ENCODE measurements at places on chromosomes 5 and 9.

DNA sequence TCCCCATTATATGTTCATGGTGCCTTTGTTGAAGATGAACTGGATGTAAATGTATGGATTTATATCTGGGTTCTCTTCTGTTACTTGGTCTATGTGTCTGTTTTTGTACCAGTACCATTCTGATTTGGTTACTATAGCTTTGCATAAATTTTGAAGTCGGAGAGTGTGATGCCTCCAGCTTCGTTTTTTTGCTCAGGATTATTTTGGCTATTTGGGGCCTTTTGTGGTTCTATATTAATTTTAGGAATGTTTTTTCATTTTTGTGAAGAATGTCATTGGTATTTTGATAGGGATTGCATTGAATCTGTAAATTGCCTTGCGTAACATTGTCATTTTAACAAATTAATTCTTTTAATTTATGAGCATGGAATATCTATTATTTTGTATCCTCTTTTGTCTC lies 36.6 kb upstream of the ZNF366 start:
- DNase-seq = peak; percentile 55

- no peak for DNase-seq
Observed at GRCh38 chr5:180118391-180118791, 46.8 kb upstream of the RNF130 start.

DNA sequence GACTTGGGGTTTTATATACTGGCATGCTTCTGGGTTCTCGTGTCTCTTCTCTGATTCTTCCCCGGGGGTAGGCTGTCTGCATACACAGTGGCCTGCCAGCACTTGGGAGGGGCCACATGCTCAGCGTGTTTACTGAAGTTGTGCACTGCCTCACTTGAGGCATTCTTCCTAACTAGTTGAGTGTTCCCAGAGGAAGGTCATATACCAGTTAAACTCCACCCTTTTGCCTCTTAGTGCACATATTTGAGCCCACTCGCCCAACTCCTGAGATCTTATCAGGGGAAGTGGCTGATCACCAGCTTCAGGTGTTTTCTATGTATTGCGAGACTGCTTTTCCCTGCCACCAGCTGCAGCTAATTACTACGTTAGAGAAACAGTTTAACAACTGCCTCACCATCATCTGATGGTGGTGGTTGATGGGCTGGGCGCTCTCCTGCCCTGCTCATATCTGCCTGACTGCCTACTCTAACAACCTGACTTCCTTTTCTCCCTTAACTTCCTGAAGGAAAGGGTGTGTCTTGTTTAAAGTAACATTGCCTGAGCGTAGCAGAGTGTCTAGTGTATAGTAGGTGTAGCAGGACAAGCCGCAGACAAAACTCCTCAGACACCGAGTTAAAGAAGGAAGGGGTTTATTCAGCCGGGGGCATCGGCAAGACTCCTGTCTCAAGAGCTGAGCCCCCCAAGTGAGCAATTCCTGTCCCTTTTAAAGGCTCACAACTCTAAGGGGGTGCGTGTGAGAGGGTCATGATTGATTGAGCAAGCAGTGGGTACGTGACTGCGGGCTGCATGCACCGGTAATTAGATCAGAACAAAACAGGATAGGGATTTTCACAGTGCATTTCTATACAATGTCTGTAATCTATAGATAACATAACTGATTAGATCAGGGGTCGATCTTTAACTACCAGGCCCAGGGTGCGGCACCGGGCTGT lies 60.1 kb upstream of the CLINT1 start:
- peak; percentile 4 for DNase-seq

- DNase-seq = no peak
Observed at GRCh38 chr9:129547063-129547462, 73.8 kb downstream of the C9orf50 start.

DNA sequence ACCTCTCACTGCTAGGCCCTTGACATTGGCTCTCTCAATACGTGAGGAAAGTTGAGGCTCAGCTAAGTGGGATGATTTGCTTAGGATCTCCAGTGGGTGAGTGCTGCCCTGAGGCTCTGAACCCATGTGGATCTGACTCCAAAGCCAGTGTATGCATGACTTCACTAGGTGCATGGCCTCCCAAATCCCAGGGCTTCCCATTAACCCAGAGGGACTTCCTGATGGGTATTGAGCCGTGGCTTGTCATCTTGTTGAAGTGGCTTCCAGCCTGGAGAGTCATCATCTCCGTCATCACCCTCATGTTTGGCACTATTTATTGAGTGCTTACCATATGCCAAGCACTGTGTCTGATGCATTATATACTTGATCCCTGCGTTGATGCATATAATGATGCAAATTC lies 37.3 kb upstream of the TEX48 start:
- no peak for DNase-seq

DNA sequence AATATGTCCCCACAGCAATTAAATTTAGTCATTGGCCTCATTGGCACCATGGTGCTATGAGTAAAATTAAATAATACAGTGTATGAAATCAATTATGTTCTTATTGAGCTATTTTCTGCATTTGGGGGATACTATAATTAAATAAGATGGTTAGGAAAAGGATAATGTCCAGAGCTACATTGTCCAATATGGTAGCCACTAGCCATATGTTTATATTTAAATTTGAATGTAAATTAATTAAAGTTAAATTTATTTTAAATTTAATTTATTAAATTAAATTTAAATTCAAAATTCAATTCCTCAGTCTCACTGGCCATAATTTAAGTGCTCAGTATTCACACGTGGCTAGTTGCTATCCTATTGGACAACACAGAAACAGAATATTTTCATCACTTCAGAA lies 115.7 kb downstream of the SPATA31D1 start:
- no peak for DNase-seq

GRCh38 chr5:58731641-58732040 lies 148.8 kb downstream of the RAB3C start:
- no peak for DNase-seq

GRCh38 chr5:43582082-43583005 lies 20.6 kb upstream of the NNT start:
- DNase-seq = no peak

DNA sequence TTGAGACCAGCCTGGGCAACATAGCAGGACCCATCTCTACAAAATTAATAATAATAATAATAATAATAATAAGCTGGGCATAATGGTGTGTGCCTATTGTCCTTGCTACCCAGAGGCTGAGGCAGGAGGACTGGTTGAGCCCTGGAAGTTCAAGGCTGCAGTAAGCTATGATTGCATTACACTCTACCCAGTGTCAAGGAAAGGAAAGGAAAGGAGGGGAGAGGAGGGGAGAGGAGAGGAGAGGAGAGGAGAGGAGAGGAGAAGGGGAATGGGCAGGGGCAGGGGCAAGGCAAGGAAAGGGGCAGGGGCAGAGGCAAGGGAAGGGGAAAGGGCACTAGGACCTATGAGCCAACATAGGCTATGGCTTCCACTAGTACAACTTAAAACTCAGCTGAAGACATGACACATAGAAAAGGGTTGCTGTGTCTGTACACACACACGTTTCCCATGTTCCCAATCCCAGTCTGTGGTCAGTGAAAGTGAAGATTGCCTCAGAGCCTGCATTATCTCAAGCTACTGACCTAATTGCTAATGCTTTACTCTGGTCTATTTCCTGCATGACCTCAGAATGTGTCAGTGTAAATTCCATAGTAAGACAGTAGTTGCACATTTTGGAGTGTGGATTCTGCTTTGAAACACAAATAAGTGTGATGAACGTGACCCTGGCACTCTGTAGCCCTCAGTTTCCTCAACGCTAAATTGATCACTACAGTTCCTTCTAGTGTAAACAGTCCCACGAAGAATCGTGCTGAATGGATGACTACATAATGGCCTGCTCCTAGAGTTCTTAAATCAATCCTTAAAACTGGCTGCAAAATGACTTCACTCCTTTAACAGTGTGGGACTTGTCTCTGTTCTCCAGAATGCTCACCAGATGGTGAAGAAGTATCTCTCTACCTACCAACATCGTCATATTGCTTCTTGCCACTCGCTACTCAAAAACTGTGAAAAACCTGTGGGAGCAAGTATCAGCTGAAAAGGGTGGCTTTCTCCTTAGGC lies 497.0 kb downstream of the RAB3C start:
- DNase-seq = peak; percentile 98

- no peak for DNase-seq
Observed at GRCh38 chr5:149386166-149386565, 7.1 kb upstream of the IL17B start.

DNA sequence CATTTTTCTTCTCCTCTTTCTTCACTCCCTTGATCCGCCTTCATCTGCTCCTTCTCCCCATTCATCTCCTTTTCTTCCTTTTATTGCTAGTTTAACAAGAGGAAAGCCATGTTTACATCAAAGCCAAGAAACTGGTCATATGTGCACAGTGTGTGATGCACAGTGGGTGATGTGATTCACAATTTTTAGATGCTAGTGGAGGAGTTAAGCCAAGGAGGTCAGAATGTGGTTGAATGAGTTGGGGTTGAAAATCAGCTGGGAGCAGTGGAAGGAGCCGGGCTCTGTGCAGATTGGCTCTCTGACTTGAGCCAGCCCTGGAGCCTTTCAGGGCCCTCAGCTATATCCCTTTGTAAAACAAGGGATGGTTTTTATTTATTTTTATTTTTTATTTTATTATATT lies 7.3 kb downstream of the ACER2 start:
- DNase-seq = peak; percentile 96

GRCh38 chr5:160442824-160443431 lies 21.3 kb downstream of the PTTG1 start:
- DNase-seq = no peak

GRCh38 chr5:1387059-1387755 lies 42.3 kb upstream of the CLPTM1L start:
- no peak for DNase-seq

GRCh38 chr5:40754381-40755092 lies 1.2 kb downstream of the TTC33 start:
- DNase-seq = peak; percentile 68

- DNase-seq = peak; percentile 86
Observed at GRCh38 chr9:8365029-8365428, 565.5 kb upstream of the DMAC1 start.

- DNase-seq = peak; percentile 30
Observed at GRCh38 chr5:108989761-108990392, 242.2 kb downstream of the FER start.

DNA sequence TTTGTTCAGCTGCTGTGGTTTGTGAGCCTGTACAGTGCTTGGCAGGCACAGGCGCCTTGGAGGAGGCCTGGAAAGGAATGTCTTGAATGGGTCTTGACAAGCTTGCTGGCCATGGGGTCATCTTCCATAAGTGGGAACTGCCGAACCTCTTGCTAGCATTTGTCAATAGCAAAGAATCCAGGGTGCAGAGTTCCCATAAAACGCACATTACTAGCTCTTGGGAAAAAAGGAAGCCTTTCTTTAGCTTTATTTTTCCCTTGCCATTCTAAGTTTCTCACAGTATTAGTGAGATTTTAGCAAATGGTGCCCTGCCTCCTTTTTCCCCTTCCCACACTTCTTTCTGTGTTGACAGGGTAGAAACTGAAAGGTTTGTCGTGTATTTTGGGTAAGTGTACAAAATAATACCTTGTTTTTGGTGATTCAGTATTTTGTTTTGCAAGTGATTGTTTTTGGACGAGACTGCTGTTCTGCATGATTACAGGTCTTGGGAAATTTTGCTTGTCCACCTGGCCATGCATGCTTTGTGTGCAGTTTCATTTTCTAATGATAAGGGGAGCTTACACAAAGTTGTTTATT lies 82.0 kb downstream of the ADGRV1 start:
- peak; percentile 39 for DNase-seq

DNA sequence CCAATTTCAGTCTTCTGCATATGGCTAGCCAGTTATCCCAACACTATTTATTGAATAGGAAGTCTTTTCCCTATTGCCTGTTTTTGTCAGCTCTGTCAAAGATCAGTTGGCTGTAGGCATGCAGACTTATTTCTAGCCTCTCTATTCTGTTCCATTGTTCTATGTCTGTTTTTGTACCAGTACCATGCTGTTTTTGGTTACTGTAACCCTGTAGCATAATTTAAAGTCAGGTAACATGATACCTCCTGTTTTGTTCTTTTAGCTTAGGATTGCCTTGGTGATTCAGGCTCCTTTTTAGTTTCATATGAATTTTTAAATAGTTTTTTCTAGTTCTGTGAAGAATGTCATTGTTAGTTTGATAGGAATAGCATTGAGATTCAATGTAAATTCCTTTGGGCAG lies 104.9 kb upstream of the SLCO6A1 start:
- peak; percentile 7 for DNase-seq

GRCh38 chr5:65359981-65360380 lies 121.7 kb downstream of the ADAMTS6 start:
- DNase-seq = no peak

- peak; percentile 70 for DNase-seq
Observed at GRCh38 chr5:95812074-95812471, 10.5 kb downstream of the GLRX start.

GRCh38 chr9:108727580-108728111 lies 128.1 kb downstream of the ACTL7B start:
- DNase-seq = no peak

GRCh38 chr9:27499451-27499850 lies 24.6 kb upstream of the IFNK start:
- peak; percentile 47 for DNase-seq

GRCh38 chr5:54186912-54187445 lies 123.4 kb downstream of the ARL15 start:
- DNase-seq = no peak

DNA sequence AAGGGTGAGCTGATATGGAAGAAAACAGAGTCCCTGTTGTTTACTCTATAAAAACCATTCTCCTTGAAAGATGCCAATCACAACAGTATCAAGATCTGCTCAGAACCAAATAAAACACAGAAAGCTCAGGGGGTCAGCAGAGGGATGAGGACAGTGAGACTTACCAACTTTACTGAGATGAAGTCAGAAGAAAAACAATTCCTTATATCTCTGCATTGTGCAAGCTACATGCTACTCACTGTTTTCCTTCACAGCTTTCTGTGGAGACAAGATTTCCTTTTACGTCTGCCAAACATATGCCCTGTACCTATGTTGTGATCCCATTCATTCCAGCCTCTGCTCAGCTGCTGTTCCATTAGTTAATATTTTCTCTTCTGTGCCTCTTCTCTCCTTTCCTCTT lies 185.6 kb downstream of the TSSK1B start:
- peak; percentile 95 for DNase-seq

DNA sequence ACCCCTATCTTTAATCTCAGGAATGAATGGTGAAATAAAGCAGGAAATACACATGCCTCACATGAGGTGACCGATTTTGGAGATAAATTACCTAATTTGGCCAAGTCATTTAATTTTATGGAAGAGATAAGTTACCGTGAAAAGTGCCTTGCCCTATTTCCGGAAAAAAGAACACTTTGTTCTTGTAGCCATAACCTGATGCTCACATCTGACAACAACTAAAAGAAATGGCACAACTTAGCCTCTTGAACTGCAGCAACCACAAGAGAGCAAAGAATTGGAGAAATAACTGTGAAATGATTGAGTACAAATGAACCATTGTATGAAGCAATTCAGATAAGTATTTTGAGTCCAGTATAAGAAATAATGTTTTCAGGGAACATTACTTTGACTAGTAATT lies 628.1 kb upstream of the TYRP1 start:
- peak; percentile 73 for DNase-seq
